Fibroblast of the conjunctiva (primary cell): ENCODE measurements at places on chromosomes 4 and X.

DNA sequence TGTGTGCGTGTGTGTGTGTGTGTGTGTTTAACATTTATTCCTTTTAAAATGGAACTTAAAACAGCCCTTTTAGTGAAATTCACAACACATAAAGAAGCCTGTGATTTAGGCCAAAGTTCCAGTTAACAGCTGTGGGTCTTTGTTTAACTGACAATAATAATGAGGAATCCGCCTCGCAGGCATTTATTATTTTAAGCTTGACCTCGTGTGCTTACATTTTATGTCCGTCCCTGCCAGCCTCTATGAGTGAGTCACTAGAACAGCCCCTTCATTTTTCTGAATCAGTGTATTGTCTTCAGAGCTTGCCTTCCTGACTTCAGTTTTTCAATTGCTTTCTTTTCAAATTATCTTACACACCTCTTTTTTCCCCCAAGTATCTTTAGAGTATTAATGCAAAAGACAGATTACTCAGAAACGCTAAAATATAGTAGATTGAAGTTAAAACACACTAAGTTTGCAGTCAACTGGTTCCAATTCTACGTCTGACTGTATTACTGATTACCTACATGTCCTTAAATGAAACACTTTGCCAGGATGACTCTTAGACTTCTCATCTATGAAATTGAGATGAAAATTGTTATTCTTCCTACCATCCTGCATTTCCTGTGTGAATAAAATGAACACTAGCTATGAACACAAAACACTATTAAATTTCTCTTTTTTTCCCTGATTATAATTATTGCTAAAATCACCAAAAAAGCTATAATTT is 319.6 kb upstream of the HS3ST1 start:
- peak; percentile 47 for DNase-seq

- DNase-seq = no peak
Observed at GRCh38 chr4:123705419-123705818, 308.8 kb downstream of the SPRY1 start.

DNA sequence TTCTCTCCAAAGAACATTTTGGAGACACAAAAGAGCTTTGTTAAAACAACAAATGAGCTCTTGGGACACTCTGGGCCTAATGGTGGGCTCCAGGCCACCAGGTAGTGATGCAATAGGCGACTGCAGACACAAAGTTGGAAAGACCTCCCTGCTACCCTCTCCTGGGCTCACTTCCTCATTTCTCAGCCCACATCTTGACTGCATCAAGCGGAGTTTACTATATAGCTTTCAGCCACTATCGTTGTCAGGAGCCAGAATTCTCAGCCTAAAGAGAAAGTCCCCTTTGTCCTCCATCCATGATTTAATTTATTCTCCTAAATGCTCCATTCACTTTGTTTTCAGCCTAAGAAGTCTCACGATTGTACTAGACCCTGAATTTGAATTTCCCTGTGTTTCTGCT is 114.9 kb downstream of the EFHC2 start:
- no peak for DNase-seq

- no peak for DNase-seq
Observed at GRCh38 chr4:1449833-1450741, 43.8 kb upstream of the NKX1-1 start.
